ENCODE measurements at places on chromosomes 4 and X. TPM values are rescaled to one million over a fixed set of nuclear protein-coding genes. Genes with fewer than 3 reads are reported as not detected.

Gene DCUN1D4
- 66.4 TPM for total RNA-seq

Gene STK32B
- total RNA-seq: not detected

Gene RBMXL3
- total RNA-seq: not detected

Gene MAGEA10
- total RNA-seq: not detected

Gene POU4F2
- total RNA-seq: not detected

Gene RHOXF2
- not detected for total RNA-seq

Gene USP26
- total RNA-seq: not detected

Gene YIPF7
- total RNA-seq: not detected

Gene CT45A1
- not detected for total RNA-seq

Gene PNCK
- total RNA-seq: not detected

Gene SLC25A14
- 13.7 TPM for total RNA-seq

Gene HSPA4L
- 45.9 TPM for total RNA-seq

Gene NUDT11
- total RNA-seq: 1.1 TPM

DNA sequence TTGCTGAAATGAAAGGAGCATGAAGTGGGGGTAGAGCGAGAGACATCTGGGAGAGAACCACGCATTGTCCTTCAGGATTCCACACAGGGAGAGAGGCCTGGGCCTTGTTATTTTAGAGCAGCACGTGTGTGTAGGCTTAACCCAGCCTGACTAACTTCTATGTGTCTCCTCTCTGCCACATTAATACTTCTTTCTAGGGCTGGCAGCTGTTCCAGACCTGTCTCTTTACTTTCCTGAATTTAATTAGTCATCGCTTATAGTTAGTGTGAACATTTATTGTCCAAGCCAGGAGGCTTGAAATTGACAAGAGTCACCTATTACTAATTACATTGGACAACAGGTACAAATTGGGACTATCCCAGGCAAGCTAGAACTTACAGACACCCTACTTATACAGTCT is 51.3 kb downstream of the SMAD1 start:
- peak; percentile 20 for DNase-seq

DNA sequence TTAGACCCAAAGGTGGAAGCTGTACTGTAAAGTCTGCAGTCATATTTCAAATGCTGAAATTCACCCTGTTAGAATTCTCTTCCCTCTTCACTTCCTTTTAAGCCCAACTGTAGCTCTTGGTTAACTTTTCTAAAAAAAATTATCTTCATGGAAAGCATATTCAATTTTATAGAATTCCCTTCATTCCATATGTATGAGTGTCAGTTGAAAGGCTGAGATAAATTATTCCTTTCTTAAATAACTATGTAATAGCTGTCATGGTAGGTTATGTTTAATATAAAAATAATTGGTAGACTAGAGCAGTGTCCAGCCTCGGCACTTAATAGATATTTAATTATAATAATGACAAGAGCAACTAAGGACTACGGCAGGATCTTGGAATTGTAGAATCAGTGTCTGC is 16.8 kb upstream of the ARSH start:
- DNase-seq: no peak

- peak; percentile 74 for DNase-seq
Observed at GRCh38 chr4:4408576-4409335, 21.9 kb downstream of the NSG1 start.

GRCh38 chr4:8321771-8322170 is 52.2 kb downstream of the HTRA3 start:
- no peak for DNase-seq

DNA sequence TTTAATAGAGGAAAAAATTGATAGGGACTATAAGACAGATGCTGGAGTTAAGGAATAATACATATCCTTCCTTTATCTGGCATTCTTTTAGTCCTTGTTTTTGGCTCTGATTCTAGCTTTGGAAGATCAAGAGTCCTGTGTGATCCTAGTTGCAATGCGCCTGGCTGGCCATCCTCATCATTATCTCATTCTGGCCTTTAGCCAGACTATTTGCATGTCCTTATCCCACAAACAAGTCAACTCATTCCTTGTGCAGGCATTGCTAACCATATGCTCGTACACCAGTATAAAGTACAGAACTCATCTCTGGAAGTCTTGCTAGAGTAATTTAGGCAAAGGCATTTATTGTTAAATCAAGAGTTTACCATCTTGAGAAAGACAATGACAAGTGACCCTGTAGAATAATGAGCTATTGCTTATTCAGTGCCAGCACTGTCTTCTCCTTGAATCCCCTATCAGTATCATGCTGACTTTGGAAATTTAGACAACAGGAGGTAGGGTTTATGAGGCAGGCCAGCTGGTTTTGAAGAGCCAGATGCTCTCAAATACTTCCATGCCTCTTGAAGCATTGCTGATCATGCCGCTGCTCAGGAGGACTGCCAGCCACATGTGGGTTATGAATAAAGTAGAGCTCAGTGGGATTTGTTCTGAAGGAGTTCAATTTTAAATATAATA is 1730.3 kb upstream of the TENM3 start:
- no peak for DNase-seq

- DNase-seq: peak; percentile 56
Observed at GRCh38 chrX:149871940-149872339, 9.0 kb upstream of the MAGEA8 start.

DNA sequence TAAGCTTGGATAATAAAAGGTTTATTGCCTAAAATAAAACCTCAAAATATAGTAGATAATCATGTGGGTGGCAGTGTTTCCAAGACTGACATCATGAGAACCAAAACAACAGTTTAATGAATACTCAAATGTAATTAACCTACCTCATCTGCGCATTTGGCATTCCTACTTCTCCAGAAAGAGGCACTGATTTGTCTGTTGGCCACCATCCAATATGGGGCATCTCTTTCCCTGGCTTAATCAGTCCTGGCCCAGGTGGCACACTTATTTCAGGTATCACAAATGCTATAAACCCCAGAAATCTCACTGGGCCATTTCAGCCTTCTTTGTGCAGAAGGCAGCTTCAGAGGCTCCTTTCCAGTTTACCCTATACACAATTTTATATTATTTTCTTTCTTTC is 192.2 kb downstream of the COMMD8 start:
- no peak for DNase-seq

GRCh38 chr4:97845758-97846157 is 297.5 kb downstream of the STPG2 start:
- no peak for DNase-seq

DNA sequence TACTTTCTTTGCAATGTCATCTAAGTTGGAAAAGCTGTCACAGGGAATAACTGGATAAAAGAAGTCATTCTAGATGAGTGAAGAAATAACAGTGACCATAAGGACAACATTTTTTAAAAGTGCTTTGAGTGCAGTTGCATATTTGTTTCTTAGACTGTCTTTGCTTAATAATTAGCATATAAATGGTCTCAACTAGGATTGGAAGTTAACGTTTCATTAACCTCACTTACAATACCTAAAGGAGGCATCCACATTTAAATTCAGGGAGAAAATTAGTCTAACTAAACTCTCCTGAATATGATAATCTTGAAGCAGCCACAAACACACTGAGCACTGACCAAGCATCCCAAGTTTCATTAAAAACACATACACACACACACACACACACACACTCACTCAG is 780.7 kb downstream of the PCDH18 start:
- no peak for DNase-seq

DNA sequence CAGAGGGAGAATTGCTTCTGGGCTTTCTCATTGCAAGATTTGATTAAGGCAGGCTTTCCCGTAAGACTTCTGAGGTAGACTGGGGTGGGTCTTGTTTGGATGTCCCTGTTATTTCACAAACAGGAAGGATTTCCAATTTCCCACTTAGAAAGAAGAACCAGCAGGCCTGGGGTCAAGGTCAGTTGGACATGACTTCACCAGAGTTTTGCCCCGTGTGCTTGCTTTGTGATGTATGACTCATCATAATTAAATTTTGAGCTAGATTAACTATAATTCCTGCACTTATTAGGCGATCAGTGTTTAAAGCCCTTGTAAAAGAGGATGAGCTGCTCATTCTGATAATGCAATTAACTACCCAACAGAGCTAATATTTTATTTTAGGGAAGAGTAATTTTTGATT is 32.8 kb upstream of the ARHGAP36 start:
- no peak for DNase-seq

Data from MCF 10A (cell line).